ENCODE measurements at places on chromosomes 3 and 15.

DNA sequence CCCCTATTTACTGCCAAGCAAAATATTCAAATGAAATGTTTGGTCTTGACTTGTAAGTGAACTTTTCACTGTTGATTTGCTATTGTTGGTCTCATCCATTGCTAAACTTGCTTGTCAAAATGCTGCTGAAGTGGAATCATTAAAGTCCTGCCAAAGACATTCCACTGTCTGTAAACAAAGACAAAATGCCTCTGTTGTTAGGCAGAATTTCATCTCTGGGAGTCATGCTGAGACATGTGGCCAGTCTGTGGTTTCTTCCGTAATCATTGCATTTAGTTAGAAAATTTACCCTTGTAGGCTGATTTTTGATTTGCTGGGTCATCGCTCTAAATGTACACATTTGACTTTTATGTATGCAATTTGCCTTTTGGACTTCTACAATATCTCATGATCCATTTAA is 577.7 kb downstream of the MECOM start:
- DNase-seq, result no peak

DNA sequence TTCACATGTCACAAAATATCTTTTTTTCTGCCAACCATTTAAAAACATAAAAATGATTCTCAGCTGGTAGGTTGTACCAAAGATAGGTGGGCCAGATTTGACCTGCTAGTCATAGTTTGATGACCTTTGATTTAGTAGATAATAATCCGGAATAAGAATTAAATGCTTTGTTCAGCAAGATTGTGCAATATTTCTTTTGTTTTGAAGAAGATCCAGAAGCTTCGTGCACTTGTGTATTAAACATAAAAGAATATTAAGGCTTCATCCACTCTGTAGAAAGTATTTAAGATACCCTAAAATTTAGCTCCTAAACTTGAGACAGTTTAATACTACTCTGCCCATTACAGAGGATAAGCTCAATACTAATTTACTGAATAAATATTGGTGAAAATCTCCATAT is 258.4 kb downstream of the ADAMTSL3 start:
- DNase-seq, result no peak

- DNase-seq, result no peak
Observed at GRCh38 chr15:100919481-100920405, 586 bp downstream of the LRRK1 start.

GRCh38 chr3:141405591-141405990 is 37.3 kb downstream of the ZBTB38 start:
- no peak for DNase-seq

DNA sequence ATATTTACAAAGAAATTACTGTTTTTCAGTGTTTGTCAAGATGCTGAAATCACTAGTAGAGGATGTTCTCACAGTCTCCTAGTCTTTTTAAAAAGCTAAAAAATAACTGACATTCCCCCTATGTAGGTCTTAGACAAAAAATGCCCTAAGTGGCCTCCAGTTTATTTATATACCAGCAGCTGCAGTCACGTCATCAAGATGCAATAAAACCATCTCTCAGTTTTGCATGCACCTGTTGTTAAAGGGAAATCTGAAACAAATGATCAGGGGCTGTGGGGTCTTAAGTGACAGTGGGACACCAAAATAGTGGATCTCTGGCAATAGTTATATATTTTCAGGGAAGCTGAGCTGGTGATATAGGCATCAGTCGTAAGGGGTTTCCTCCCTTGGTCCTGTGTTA is 146.5 kb upstream of the ARPP21 start:
- DNase-seq, result no peak

DNA sequence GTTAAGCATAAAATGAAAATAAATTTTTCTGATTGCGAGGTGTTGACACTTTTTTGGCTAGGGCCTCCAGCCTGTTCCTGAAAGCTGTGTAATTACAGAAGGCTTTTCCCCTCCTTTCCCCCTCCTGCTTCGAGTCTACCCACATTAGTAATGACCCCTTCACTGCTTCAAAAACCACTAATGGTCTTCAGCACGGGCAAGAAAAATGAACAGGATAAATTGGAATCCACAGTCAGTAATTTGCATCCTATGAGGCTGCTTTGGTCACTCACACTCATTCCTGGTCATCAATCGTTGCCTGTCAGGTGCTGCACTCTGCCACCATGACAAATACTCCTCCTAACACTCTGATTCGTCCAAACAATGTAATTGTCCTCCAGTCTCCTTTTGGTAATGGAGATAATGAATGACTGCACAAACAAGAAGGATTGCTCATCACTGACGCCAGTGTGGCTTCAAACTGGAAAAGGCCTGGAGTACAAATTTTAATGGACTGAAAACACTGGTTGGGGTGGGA is 148.6 kb downstream of the MEIS2 start:
- no peak for DNase-seq

DNA sequence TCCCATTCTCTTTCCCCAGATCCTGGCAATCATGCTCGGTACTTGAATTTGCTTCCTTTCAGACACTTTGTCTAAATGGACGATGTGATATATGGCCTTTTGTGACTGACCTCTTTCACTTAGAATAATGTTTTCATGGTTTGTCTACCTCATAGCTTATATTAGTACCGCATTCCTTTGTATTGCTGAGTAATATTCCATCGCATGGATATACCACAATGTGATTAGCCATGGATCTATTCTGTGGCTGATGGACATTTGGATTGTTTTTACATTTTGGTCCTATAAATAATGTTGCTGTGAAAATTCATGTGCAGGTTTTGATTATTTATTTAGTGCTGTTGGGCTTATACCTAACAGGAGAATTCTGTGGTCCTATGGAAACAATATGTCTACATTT is 458.6 kb downstream of the GABRG3 start:
- no peak for DNase-seq

DNA sequence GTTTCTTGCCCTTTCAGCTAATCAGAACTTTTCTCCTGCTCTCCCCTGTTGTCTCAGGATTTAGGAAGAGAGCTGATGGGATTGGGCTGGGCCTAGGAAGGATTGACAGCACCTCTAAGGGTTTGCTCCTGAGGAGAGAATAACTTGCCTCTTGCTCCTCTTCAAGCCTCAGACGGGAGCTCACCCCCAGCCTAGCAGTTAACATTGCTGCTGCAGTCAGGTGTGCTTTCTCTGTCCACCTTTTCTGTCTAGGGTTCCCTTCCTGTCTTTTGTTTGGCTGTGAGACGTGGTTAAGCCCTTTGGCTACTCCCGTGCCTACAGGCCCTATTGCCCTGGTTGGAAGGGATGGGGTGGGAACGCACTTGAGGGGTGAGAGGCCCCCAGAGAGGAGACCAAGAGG is 20.1 kb downstream of the TMEM108 start:
- no peak for DNase-seq

DNA sequence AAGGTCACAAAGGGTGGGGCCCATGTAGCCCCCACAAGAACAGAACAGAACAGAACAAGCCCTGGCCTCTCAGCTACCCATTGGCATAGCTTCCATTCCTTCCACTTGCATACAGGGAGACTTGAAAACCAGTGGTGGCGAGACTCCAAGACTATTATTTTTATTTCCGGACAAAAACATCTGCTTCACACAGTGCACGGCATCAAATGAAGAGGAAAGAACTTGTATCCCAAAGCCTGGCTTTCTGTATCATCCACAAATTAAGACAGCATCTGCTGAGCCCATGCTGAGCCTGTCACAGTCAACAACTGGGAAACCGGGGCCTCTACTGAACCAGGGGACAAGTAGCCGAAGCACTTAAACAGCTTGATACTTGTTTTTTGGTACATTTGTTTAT is 56.0 kb downstream of the CLEC3B start:
- no peak for DNase-seq

DNA sequence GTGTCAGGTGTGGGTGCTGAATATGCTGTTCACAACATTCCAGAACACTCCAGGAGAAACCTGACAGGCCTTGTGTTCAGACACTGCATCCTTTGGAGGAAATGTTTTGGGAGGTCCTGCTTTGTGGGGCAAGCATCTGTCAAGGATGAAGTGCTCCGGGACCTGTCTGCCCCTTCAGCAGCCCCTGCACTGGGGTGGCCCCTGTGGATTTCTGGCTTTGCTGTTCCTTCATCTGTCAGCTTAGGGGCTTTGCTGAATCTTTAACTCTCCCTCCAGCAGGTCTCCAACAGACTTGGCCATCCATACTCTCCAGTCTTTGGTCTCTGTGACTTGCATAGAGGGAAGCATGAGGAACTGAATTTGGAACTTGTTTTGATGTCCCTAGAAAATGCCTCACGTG is 3.1 kb downstream of the PRR23E start:
- no peak for DNase-seq

DNA sequence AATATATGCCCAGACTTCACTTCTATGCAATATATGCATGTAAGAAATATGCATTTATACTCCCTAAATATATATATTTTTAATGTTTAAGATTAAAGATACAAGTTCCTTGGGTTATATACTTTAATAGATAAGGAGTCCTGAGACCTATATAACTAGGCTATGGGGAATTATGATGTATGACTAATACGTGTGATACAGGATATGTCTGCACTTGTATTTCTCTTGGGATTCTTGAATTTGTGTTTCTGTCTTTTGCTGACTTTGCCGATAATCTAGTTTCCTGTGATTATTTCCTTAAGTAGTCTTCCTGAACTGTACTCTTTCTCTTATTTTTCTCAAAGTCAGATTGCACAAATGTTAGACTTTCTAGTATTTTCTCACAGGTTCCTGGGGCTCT is 109.6 kb downstream of the PIK3CB start:
- DNase-seq, result no peak

- no peak for DNase-seq
Observed at GRCh38 chr3:24393316-24393715, 101.3 kb downstream of the THRB start.

DNA sequence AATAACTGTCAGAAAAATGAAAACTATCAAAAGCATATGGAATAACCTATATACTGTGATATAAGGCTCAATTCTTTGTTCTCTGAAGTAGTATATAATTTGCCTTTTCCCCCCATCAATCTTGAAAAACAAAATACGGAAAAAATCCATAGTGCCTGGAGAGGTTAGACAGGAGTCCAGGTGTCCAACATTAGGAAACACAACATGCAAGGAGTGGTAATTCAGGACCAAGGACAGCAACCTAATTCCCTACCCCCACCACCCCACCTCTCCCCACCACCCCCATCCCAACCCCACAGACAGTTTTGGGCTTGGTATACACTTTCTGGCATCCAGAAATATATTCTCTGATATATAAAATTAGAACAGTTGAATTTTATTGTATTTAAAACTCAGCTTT is 55.1 kb upstream of the SLC25A26 start:
- no peak for DNase-seq

DNA sequence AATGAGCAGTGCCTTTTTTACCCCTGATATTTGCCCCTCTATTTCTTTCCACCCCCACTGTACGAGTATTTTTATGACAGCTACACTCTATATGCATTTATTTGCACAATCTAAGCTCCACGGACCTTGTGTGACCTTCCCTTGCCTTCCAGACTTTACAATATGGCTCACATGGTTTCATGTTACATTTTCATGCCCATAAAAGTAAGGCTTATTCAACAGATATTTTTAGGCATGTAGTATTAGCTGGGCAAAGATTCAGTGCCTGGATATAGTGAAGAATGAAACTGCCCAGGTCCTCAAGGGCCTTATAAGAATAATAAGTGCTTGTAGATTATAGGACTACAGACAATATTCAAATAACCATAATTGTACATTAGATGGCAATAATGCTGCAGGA is 481.9 kb upstream of the CNTN4 start:
- no peak for DNase-seq
